ENCODE measurements at places on chromosomes 12 and 14.

- no peak for DNase-seq
Observed at GRCh38 chr14:22555384-22556011, 33.5 kb downstream of the DAD1 start.

DNA sequence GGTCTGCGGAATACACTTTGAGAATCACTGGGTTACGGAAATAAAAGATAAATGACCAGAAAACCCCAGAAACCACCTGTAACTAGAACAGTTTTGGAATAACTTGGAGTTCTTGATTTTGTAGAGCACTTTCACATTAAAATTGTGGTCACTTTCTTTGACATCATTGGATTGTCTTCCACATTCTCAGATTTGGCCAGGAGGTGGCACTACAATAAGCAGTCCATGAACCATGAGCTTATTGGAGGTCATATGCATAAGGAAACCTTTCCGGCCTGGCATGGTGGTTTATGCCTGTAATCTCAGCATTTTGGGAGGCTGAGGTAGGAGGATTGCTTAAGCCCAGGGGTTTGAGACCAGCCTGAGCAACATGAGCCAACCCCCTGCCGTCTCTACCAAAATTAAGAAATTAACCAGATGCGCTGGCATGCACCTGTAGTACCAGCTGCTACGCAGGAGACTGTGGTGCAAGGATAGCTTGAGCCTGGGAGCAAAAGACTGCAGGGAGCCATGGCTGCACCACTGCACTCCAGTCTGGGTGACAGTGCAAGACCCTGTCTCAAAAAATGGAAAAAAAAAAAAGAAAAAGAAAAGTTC lies 107.7 kb upstream of the CAND1 start:
- peak; percentile 65 for DNase-seq

GRCh38 chr12:48017496-48017895 lies 13.2 kb upstream of the COL2A1 start:
- DNase-seq, result no peak

GRCh38 chr14:26835979-26836570 lies 238.2 kb upstream of the NOVA1 start:
- no peak for DNase-seq

DNA sequence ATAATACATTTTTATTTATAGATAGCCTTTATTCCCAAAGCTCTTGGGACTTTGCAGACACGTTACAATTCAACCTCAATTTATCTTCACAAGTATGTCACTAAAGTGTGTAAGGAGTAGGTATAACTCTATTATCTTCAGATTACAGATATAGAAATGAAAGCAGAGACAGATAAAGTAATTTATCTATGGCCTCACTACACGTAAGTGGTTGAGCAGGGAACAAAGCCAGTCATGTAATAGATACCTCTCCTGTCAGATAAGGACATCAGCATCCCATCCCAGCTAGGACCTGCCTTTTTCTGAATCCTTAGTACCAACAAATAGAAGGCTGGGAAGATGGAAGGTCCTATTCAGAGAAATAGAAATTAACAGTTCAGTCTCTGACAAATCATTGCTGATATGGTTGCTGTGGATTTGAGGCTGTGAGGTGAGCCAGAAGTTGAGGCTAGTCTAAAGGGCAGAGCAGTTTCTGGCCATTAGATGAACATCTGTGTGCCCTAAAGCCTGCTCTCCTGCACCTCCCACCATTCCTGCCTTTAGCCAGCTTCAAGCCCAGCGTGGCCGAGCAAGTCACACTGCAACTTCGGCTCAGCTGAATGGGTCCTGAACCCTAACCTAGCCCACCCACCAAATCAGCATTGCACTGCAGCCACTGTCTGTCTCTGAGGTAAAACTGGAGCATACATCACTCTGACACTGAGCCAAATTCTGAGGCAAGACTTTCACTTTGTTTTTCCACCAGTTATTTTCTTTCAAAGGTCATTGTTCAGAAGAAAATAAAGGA lies 71.1 kb upstream of the PLEKHA5 start:
- no peak for DNase-seq

- DNase-seq, result peak; percentile 62
Observed at GRCh38 chr12:113098441-113099028, 37.0 kb downstream of the RASAL1 start.

GRCh38 chr12:123914726-123915333 lies 57.8 kb downstream of the CCDC92 start:
- DNase-seq, result no peak

DNA sequence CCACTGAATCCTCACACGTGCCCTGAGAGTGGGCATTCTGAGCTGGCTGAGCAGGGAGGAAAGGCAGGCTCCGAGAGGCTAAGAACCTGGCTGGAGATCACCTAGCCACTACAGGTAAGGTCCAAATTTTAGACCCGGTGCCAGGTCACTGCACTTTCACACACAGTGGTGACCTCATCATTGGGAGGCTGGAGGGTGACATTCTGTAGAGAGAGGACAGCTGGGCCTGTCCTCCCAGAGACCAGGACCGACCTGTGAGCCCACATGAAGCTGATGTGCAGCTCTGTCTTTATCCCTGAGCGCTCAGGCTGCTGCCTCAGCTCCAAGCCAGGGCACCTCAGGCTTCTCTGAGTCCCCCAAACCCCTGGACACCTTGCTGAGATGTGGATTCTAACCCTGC lies 4.1 kb downstream of the TTC7B start:
- DNase-seq, result no peak

- peak; percentile 94 for DNase-seq
Observed at GRCh38 chr12:50400638-50401499, at the start of gene LARP4. Gene LARP4 (plus strand): TSS chr12:50400885. CDS start chr12:50401011, 126 bp downstream.

GRCh38 chr14:65434216-65434850 lies 21.8 kb downstream of the FUT8 start:
- DNase-seq, result no peak

GRCh38 chr12:102702447-102703114 lies 214.5 kb downstream of the PAH start:
- peak; percentile 77 for DNase-seq
